ENCODE measurements at places on chromosomes 13 and 19.

- DNase-seq, result no peak
These were observed 77.3 kb downstream of the OLFM4 start for GRCh38 chr13:53105890-53106289.

GRCh38 chr19:43692385-43692784, 22.4 kb upstream of the PLAUR start:
- no peak for DNase-seq

GRCh38 chr13:42266473-42266872, 5.5 kb upstream of the AKAP11 start:
- DNase-seq, result no peak

DNA sequence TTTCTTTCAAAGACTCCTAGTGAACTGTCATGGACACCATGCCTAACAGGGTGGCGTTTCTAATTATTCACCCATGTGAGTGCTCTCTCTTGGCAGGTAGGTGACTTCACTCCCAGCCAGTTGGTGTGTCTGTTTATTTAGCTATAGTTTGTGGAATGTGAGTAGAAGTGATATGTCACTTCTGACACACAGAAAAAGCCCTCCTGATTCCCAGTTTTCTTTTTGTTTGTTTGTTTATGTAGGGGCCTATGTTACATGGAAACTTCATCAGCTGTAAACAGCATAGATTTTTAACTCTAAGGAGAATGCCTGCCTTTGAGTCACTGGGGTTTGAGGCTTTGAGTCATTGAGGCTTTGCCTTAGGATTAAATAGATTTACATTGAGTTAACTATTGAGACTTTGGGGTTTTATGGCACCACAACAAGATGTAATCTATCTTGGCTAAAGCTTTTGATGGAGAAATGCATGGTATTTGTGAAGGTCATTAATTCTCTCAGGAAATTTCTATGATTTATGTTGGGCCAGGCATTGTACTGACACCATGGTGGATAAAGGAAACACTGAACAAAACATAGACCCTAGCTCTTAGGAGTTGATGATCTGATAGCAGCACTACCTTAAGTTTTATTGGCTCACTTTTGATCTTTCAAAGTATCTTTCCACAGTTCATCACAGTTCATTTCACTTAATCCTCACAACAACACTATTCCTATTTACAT, 45.3 kb downstream of the UFM1 start:
- DNase-seq, result no peak

GRCh38 chr13:101016475-101016874, 341.9 kb upstream of the TMTC4 start:
- DNase-seq, result no peak

GRCh38 chr19:14475251-14476073, at the start of gene PTGER1:
Gene PTGER1 (minus strand): TSS chr19:14475354. CDS start chr19:14474320, 1,034 bp downstream.
- no peak for DNase-seq

- no peak for DNase-seq
These were observed at the start of gene CFAP97D2 for GRCh38 chr13:114179087-114179658. Gene CFAP97D2 (plus strand): TSS chr13:114179257. CDS start chr13:114179331, 74 bp downstream.

- DNase-seq, result no peak
These were observed 65.4 kb downstream of the KCTD12 start for GRCh38 chr13:76820759-76821158.

DNA sequence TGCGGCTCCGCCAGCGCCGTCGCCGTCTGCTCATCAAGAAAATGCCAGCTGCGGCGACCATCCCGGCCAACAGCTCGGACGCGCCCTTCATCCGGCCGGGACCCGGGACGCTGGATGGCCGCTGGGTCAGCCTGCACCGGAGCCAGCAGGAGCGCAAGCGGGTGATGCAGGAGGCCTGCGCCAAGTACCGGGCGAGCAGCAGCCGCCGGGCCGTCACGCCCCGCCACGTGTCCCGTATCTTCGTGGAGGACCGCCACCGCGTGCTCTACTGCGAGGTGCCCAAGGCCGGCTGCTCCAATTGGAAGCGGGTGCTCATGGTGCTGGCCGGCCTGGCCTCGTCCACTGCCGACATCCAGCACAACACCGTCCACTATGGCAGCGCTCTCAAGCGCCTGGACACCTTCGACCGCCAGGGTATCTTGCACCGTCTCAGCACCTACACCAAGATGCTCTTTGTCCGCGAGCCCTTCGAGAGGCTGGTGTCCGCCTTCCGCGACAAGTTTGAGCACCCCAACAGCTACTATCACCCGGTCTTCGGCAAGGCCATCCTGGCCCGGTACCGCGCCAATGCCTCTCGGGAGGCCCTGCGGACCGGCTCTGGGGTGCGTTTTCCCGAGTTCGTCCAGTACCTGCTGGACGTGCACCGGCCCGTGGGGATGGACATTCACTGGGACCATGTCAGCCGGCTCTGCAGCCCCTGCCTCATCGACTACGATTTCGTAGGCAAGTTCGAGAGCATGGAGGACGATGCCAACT, 24.4 kb upstream of the KCTD15 start:
- DNase-seq, result no peak

DNA sequence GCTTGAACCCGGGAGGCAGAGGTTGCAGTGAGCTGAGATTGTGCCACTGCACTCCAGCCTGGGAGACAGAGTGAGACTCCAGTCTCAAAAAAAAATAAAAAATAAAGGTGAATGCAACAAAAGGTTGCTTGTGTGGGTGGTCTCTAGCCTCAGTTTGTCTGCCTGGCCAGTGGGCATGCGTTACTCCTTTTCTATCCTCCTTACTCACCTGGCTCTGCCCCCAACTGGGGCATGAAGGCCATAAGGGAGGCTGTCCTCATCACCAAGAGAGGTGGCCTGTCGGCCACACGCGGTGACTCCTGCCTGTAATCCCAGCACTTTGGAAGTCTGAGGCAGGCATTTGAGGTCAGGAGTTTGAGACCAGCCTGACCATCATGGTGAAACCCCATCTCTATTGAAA, 1.9 kb upstream of the JUND start:
- DNase-seq, result no peak

- peak; percentile 84 for DNase-seq
These were observed 2.8 kb downstream of the ZFP36 start for GRCh38 chr19:39409208-39410016.

DNA sequence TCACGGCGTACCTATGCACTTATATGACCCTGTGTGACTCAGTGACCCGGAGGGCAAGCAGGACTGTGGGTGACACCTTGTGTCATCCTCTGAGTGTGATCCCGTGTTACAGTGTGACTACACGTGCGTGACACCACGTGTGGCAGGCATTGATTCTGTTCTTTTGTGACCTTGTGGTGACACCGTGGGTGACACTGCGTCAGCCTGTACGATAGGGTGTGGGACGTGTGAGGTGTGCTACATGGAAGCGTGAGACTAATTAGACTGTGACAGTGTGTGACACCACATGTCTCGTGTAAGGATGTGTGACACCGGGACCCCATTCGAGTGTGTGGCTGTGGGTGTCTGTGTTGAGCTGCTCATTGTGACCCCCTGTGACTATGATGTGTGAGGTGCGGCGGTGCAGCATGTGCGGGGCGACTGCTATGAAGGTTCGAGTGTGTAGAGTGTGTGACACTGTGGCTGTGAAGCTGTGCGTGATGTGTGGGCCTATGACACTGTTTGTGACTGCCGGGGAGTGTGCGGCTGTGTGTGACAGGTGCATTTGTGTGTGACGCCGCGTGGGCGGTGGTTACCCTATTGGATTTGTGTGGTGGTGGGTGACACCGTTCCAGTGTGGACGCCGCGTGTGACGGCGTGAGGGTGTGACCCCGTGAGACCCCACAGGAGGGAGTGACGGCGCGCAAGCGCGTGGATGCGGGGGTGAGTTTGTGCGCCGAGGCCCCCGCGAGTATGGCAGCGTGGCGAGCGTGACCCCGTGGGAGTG, 399 bp upstream of the SPTBN4 start:
- peak; percentile 73 for DNase-seq

GRCh38 chr13:30907121-30907861, 1.2 kb downstream of the MEDAG start:
- no peak for DNase-seq

GRCh38 chr13:53856573-53857195, 828.1 kb downstream of the OLFM4 start:
- no peak for DNase-seq

DNA sequence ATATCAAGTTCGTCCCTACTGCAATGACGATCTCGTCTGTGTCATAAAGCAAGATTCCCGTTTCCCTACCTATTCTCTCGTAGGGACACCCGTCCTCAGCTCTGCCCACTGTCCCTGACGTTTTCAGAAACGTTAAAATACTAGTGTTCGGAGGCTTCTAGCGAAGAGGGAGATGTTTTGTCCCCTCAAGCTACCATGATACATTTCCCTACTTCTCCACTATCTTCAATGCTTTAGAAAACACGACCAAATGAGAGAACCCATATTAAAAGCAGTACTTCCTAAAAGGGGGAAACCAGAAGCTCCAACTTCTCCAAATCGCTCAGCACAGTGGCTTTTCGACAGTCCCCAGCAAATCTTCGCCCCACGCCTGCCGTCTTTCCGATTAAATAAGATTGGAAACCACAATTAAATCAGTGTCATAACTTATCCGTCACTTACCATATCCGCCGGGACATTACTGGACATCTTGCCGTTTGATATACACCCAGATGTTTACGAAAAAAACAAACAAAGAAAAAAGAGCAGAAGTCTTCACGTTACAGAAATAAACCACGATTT, 1.3 kb downstream of the UBL3 start:
- no peak for DNase-seq

DNA sequence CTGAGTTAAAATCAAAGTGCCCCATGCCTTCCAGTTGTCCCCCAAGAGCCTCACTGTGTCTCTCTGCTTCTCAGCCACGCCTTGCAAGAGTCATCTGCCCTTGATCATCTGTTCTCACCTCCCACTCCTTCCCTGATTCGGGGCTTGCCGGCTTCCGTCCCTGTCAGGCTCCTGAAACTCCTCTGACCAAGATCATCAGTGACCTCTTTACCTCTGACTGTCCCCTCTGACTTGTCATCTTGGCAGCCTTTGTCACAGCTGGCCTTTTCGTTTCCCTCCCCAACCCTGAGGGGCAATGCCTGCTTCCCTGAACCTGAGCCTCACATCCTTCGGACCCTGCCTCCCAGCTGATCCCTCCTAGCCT, 66.3 kb downstream of the MAP4K1 start:
- no peak for DNase-seq

GRCh38 chr19:3243819-3244700, 19.6 kb downstream of the CELF5 start:
- no peak for DNase-seq

DNA sequence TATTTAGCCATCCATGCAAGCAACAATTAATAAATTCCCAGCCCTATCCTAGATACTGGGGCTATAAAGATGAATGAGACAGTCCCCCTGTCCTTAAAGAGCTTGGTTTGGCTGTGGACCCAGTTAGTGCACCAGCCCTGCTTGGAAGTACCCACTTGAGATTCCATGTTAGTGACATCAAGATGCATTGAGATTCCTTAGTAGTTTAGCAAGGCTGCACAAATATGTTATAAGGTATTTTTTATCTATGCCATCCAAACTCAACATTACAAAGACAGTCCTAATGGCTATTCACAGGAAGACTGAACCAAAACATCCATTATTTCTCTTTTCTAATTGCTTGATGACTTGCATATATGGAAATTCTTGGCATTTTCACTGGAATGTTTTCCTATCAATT, 48.8 kb upstream of the RAP2A start:
- no peak for DNase-seq

DNA sequence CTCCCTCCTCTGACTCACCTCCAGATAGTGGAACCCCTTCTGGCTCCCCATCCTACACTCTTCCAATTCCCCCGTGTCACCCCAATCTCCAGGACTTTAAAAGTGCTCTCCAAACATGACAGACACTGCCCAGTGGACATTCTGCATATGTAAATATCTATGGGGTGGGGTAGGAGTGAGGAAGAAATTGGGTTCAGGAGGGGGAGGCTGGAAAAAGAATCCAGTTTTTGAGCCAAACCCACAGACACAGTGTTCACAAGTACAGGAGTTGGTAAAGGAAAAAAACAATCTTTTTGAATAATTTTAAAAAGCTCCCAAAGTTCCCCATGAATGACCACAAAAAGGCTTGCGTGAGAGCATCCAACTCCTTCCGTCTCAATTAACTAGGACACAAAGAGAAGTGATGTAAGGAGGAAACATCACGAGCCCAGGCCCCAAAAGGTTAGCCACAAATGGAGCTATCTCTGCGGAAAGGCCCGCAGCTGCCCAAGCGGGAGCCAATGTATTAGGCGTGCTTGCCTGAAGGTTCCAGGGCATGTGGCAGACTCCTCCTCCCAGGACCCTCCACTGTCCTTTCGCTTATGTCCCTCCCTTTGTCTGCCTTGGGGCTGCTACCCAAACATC, 18.0 kb downstream of the ZC3H4 start:
- no peak for DNase-seq

GRCh38 chr13:40247845-40248244, 418.6 kb downstream of the FOXO1 start:
- no peak for DNase-seq

GRCh38 chr19:33064458-33064791, 263 bp downstream of the RHPN2 start:
- no peak for DNase-seq

GRCh38 chr13:113103646-113104045, 1.9 kb upstream of the F7 start:
- no peak for DNase-seq

- DNase-seq, result no peak
These were observed 54.0 kb upstream of the TPM4 start for GRCh38 chr19:16022251-16022650.

GRCh38 chr19:18364826-18365528, 21.0 kb upstream of the GDF15 start:
- DNase-seq, result no peak

GRCh38 chr19:10977742-10978092, 16.9 kb downstream of the SMARCA4 start:
- DNase-seq, result no peak

DNA sequence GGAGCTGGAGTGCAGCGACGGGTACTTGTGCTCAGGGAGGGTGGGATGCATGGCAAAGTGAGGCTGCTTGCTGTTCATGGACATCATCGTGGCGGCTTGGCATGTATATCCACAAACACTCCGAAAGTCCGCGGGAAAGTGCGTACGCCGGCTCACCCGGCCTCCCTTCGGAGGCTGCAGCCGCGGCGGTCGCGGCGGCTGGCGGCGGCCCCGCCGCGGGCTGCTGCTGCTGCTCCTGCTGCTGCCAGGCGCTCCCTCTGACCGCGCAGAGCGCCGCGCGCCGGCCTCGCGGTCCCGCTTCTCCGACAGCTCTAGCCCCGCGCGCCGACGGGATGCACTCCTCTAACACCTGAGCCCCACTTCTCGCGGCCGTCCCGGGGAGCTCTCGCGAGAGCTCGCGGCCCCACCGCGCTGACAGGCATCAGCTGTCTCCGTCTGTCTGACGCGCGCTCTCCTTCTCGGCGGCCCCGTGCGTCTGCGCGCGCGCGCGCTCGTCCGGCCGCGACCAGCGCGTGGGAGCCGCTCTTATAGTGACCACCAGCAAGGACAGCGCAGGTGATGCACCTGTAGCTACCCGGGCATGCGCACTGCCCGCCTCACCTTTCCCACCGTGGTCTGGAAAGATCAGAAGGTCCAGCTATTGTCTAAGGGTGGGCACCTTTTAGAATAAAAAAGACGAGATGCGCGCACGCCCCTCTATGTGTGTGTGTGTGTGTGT, at the start of gene POU4F1:
Gene POU4F1, minus strand, starts transcription at position 313 of the 718 bp plus-strand sequence. Its CDS starts 226 bp downstream, at position 87.
- peak; percentile 35 for DNase-seq

- DNase-seq, result no peak
These were observed 15.3 kb downstream of the TNFSF14 start for GRCh38 chr19:6654347-6655310.
